ENCODE measurements at places on chromosomes 4 and X.

- DNase-seq = peak; percentile 14
- H3K36me3 ChIP-seq = no peaks in the 10 kb centered on the region
- H3K27me3 ChIP-seq = no peaks in the 10 kb centered on the region
- H3K4me1 ChIP-seq = no peaks in the 10 kb centered on the region
These were observed 16.3 kb upstream of the MBNL3 start for GRCh38 chrX:132505116-132505515.

DNA sequence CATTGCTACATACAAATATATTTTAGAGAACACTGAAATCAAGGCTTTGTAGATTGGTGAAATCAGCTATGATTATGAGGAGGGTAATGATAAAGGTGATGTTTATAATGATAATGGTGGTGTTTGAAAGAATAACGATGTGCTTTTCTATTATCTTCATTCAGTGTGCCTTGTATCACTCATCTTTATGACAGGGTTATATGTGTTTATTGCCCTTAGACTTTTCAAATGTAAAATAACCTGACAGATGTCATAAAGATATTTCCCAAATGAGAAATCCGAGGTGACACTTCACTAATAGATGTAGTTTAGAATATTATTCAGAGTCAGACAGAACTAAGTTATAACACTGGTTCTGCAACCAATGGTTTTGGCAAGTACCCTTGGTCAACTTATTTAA lies 323.0 kb upstream of the SPANXN4 start:
- DNase-seq = no peak
- H3K4me1 ChIP-seq = no peaks in the 10 kb centered on the region
- no peaks in the 10 kb centered on the region for H3K36me3 ChIP-seq
- no peaks in the 10 kb centered on the region for H3K27me3 ChIP-seq
- no peak overlapping the region for H3K4me3 ChIP-seq

DNA sequence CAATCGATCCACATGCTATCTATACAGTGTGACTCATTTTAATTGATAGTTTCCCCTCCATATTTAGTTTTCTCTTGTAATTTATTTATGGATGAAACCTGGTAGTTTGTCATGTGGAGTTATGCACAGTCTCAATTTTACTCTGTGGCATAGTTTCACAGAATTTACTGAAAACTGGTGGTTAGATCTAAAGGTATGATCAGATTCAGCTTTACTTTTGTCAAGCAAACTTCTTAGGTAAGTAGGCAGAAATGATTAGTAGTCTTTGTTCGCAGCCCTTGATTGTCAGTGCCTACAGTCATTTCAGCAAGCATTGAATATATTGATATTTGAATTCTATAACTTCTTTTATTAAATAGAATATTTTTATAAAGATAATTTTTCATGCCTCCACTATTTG lies 2.5 kb downstream of the ADD1 start:
- DNase-seq = no peak
- H3K4me1 ChIP-seq = peaks cover 11% of the 10 kb centered on the region
- no peaks in the 10 kb centered on the region for H3K36me3 ChIP-seq
- no peaks in the 10 kb centered on the region for H3K27me3 ChIP-seq
- H3K4me3 ChIP-seq = no peak overlapping the region

DNA sequence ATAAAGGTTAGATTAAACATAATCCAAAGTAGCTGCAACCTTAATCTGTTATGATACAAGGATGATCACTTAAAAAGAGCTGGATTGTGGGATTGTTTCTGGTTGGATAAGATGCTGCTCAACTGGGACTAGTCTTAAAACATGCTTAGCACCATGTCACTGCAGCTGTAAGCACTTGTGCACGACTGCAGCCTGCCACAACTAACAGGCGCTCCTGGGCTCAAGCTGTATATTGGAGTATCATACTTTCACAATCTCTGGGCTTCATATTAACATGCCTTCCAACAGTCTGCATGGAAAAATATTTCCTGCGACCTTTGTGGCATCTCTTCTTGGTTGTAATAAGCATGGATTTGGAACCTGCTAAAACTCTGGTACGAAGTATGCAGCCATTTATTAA lies 493.0 kb upstream of the PITX2 start:
- H3K4me1 ChIP-seq = no peaks in the 10 kb centered on the region
- H3K4me3 ChIP-seq = no peak overlapping the region
- H3K27ac ChIP-seq = no peak overlapping the region
- no peaks in the 10 kb centered on the region for H3K36me3 ChIP-seq
- H3K27me3 ChIP-seq = no peaks in the 10 kb centered on the region

DNA sequence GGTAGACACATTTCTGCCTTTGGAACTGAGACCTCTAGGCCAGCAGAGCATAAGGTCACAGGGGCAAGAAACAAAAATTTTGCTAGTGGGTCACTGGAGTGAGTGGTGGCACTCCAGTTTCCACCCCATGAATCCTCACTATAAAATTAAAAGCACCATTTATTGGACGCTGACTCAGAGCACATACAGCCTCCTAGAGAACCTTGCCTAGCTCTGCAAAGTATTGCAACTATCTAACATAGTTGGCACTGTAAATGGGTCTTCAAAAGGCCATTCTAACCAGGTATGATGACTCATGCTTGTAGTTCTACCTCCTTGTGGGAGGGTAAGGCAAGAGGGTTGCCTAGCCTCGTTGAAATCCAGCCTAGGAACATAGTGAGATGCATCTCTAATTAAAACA lies 25.1 kb downstream of the RRAGB start:
- no peak overlapping the region for H3K27ac ChIP-seq
- H3K27me3 ChIP-seq = no peaks in the 10 kb centered on the region
- no peaks in the 10 kb centered on the region for H3K4me1 ChIP-seq

- H3K4me3 ChIP-seq = no peak overlapping the region
- no peaks in the 10 kb centered on the region for H3K36me3 ChIP-seq
- H3K27ac ChIP-seq = no peak overlapping the region
- DNase-seq = no peak
These were observed 40.3 kb upstream of the GLRA3 start for GRCh38 chr4:174869339-174869738.
